ENCODE measurements at places on chromosomes 6 and 20. TPM values are rescaled to one million over a fixed set of nuclear protein-coding genes. Genes with fewer than 3 reads are reported as not detected.

SLC17A9 gene
- 21.4 TPM for total RNA-seq

GRCh38 chr20:53097371-53097770 lies 125.2 kb downstream of the TSHZ2 start:
- no peak for DNase-seq

GNRH2 gene
- total RNA-seq = 3.7 TPM

TMEM244 gene
- total RNA-seq = not detected

DNA sequence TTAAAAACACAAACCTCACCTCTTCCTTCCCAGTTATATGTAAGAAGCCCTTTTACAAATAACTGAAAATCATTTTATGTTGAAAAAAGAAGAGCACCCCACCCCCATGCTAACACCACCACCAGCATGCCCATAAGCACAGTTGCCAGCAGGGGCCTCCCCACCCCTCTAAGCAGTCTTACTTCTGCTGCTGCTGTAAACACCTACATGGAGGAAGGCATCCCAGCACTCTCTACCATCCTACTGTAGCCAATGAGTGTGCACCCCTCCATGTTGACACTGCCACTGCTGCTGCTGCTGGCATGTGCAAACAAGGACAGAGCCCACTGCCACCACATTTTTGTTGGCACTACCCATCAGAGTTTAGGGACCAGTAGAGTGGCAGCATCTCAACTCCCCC lies 49.6 kb upstream of the PHIP start:
- DNase-seq = no peak

GRCh38 chr20:47764154-47764733 lies 21.0 kb downstream of the SULF2 start:
- no peak for DNase-seq

DNA sequence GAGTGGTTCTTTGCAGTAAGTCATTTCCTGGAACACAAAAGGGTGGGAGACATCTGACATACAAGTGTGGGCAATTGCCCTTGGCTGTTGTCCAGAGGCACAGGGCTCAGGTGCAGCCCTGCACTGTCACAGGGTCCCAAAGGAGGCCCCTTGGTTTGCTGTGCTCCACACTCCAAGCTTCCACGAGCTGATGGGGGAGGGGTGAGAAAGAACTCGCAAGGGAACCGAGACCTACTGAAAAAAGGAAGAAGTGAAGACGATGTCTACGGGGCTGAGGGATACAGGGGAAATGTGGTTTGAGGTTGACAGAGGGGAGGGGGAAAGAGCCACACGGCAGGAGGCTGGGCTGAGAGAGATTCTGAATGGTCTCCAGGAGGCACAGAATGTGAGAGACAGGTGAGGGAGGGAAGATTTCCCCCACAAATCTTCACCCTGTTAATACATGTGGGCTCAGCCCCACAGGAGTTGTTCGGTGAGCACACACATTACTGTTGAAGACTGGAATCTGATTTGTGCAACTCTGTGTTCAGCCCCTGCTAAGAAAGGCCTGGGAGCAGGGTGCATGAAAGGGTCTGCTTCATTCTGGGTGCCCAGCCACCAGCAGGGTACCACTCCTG lies 123.4 kb downstream of the LY86 start:
- DNase-seq = no peak

DNA sequence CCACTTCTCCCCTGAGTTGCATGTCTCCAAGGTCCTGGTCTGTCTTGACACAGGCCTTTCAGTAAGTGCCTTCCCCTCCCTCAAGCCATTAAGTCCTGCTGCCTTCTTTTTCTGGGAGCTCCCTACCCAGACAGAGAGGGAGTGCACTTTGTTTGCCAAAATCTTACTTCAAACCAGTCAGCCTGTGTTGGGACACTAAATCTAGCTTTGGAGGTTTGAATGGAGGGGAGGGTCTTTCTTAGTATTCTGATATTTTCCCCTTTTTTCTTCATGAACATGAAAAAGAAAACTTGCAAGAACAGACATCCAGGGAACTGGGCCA lies 170.7 kb upstream of the PMEPA1 start:
- no peak for DNase-seq

Measured in activated T-helper 2 cell treated with anti-CD3 and anti-CD28 coated beads, Interferon-gamma antibody, Interleukin-2, Interleukin-4, amounts not matched to agents 10 μg/mL and 5 μg/mL and 100 μg/mL, durations not matched to agents 14 hours and 24 hours and 36 hours (primary cell).